ENCODE measurements at places on chromosomes 4 and X.

GRCh38 chrX:71282514-71283402 lies 677 bp upstream of the NONO start:
- DNase-seq: peak; percentile 56

DNA sequence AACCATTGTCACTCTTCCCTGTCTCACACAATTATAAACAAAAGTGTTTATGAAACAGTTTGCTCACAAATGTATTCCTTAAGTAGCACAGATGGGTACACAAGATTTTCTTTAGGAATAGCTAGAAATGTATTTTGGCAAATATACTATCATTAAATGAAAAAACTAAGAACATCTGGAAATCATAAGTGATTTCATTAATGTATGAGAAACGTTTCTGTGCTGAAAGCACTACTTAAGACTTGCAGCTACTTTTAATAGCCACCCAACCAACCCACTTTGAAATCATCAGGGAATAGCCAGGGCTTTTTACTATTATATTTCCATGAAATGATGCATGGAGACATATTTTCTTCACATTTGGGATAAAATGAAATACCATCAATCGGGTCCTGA lies 62.3 kb upstream of the NAP1L5 start:
- no peak for DNase-seq

DNA sequence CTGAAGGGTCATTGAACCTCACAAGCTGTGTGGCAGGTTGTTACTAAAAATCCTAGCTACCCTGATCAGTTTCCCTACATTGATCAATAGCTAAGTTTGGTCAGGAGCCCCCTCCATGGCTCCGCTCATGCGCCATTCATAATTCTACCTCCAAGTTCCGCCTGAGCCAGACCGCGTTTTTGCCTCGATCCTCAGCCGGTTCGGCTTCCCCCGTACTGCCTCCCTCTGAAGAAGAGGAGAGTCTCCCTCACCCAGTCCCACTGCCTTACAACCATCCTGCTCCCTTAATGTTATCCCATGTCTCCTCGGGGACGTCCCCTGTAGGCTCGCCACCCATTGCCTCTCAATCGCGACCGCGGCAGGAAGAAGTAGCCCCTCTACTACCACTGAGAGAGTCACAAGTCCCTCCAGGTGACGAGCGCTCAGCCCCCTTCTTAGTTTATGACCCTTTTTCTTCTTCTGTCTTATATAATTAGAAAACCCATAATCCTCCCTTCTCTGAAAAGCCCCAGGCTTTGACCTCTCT lies 158.2 kb downstream of the DEFB131A start:
- no peak for DNase-seq

GRCh38 chr4:87151730-87152129 lies 68.7 kb downstream of the KLHL8 start:
- no peak for DNase-seq
